ENCODE measurements at places on chromosomes 12 and 14.

- DNase-seq: no peak
Measured at GRCh38 chr12:31236998-31237637, 88.8 kb downstream of the SINHCAF start.

DNA sequence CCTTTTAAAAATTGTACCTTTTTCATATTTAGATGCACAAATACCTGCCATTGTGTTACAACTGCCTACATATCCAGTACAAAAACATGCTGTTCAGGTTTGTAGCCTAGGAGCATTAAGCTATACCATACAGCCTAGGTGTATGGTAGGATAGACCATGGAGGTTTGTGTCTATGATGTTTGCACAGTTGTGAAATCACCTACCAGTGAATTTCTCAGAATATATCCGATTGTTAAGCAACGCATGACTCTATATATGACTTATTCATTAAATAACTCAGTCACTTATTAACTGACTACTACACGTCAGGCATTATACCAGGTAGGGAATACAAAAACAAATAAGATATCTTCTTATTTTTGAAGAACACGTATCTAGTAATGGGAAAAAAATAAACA, 26.2 kb upstream of the ETNK1 start:
- no peak for DNase-seq

GRCh38 chr14:63290741-63291430, 27.8 kb downstream of the GPHB5 start:
- no peak for DNase-seq

DNA sequence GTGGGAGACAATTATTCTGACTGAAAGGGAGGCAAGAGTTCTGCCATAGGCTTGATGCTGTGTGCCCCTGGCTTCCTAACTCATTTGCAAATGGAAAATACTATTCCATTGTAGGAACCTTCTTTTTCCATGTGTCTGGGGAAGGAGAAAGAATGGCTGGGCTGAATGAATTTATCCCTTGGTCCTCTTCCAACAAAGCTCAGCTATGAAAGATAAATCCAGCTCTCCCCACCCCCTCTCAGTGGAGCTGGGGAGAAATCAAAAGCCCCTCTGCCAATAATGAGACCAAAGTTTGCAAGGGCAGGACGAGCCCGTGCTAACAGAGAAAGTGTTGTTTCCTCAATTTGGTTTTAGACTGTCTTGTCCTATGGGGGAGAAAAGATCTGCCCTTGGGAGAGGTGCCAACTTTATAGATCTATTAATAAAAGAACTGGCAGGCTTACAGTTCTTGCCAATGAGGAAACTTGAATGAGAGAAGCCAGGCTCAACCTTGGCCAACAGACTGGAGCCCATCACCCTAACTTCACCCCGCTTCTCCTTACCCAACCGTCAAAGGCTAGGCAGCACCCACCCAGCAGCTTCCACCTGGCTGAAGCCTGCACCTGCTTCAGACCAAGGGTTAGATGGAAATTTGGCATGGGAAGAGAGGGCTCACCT, 8.9 kb upstream of the TCL1B start:
- no peak for DNase-seq

GRCh38 chr12:29147731-29148595, 1.1 kb upstream of the FAR2 start:
- no peak for DNase-seq

- no peak for DNase-seq
Measured at GRCh38 chr14:104307246-104307626, 168.8 kb downstream of the KIF26A start.

GRCh38 chr14:100389497-100390104, 66.5 kb downstream of the SLC25A47 start:
- no peak for DNase-seq

GRCh38 chr12:50621399-50622300, 116.9 kb downstream of the DIP2B start:
- DNase-seq: no peak

DNA sequence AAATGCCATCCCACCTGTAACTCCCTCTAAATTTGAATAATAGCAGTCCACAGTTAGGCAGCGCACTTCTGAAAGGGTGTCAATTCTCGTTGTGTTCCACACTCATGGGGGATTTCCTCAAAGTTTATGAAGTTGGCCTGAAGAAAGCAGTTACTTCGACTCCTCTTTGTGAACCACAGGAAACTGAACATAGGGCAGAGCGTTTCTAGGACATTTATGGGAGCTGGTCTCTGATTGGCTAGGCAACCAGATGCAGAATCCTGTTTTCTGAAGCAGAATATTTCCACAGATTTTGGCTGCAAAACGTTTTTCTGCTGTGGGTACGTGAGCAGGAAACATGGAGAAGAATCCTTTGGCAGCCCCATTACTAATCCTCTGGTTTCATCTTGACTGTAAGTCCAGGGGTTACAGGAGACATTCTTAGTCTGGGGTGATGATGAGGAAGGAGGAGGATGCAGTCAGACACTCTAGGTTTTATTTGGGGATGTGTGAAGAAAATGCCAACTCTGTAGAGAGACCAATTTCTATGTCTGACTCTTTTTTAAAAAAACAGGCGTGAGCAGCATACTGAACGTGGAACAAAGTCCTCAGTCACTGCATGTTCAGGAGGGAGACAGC, 431.5 kb upstream of the OR4E1 start:
- no peak for DNase-seq
